Natural killer cell treated with Interleukin-12 subunit alpha and Interleukin-12 subunit beta and Interleukin-15 and Interleukin-18, amount 100 ng/mL, for 72 hours (primary cell): ENCODE measurements at places on chromosomes 5 and 9.

- no peak for DNase-seq
Measured at GRCh38 chr9:120885958-120886357, 9.0 kb upstream of the PHF19 start.

GRCh38 chr9:8907868-8908267, 1108.3 kb upstream of the DMAC1 start:
- no peak for DNase-seq

DNA sequence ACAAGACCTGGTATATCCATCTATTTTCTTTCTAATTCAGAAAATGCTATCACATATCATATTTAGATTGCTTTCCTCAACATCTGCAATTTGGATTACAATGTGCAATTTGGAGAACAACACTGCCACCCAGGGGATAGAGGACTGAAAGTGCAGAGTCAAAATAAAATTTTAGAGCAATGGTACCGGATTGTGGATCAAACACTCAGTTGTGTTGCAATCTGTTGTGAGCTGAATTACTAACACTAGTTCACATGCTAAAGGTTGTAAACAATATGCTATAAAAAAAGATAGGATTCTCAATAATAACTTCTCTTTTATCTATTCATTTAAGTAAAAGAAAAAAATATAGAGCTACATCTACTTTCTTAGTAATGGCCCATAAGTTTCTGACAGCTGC, 11.9 kb upstream of the SRFBP1 start:
- DNase-seq: no peak

- DNase-seq: no peak
Measured at GRCh38 chr9:93246111-93246510, 62.2 kb downstream of the WNK2 start.

GRCh38 chr5:96648593-96648992, 13.6 kb upstream of the CAST start:
- no peak for DNase-seq

DNA sequence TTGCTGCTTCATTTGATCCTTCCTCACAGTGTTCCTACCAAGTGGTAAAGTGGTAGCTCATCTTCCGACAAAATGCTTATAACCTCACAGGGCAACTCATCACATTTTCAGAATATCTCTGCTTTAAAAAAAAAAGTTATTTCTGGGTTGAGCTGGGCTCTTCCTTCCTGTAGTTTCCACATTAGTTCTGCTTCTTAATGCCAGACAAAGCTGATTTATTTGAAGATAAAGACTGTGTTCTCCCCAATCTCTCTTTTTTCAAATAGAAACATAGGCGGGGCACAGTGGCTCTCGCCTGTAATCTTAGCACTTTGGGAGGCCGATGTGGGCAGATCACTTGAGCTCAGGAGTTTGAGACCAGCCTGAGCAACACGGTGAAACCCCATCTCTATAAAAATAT, 273.1 kb downstream of the ACTL7B start:
- no peak for DNase-seq

- DNase-seq: no peak
Measured at GRCh38 chr9:129334105-129334935, 156.3 kb upstream of the IER5L start.

GRCh38 chr5:140312067-140312790, 9.3 kb upstream of the PFDN1 start:
- DNase-seq: no peak

GRCh38 chr9:6787793-6788161, 30.0 kb downstream of the KDM4C start:
- no peak for DNase-seq

GRCh38 chr9:16385590-16385989, 484.9 kb downstream of the BNC2 start:
- DNase-seq: no peak

DNA sequence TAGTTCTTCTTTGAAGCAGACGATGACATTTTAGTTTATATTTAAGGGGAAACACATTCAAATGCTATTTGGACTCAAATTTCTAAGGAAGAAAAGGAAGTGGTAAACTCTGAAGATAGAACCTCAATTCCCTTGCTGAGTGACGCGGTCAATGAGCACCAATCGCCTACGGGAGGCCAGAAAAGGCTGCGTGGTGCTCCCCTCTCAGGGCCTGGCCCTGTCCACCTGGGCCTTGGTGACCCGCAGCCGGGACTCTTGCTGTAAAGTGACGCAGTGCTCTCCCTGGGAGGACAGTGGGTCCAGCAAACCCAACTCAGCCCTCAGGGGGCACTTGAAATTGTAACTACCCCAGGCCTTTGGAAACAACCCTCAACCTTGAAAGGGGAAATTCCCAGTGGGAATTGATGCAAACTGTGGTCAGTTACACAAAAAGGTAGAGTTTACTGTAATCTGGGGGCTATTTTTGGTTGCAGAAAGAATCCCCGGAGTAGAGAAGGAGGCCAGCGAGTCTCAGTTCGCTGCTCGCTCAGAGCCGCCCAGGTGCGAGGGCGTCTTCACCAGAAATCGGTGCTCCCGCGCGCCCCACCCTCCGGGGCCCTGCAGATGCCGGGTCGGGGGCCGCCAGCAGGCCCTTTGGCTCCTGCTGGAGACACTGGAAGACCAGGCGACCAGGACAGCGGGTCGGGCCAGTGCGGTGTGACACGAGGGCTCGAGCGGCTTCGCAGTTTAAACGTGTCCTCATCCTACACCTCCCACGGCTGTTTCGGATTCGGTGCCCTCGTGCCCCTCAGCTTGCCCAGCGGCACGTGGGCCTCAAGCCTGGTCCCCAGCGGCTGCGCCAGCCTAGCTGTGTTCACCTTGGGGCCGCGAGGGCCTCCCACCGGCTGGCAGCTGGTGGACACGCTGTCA, 1.4 kb upstream of the ANKRD33B start:
- DNase-seq: peak; percentile 55

- no peak for DNase-seq
Measured at GRCh38 chr5:51691538-51692079, 308.4 kb downstream of the ISL1 start.

- DNase-seq: no peak
Measured at GRCh38 chr9:89410022-89410421, 87.9 kb downstream of the SEMA4D start.

GRCh38 chr9:113528088-113528487, 64.6 kb downstream of the RGS3 start:
- DNase-seq: no peak

DNA sequence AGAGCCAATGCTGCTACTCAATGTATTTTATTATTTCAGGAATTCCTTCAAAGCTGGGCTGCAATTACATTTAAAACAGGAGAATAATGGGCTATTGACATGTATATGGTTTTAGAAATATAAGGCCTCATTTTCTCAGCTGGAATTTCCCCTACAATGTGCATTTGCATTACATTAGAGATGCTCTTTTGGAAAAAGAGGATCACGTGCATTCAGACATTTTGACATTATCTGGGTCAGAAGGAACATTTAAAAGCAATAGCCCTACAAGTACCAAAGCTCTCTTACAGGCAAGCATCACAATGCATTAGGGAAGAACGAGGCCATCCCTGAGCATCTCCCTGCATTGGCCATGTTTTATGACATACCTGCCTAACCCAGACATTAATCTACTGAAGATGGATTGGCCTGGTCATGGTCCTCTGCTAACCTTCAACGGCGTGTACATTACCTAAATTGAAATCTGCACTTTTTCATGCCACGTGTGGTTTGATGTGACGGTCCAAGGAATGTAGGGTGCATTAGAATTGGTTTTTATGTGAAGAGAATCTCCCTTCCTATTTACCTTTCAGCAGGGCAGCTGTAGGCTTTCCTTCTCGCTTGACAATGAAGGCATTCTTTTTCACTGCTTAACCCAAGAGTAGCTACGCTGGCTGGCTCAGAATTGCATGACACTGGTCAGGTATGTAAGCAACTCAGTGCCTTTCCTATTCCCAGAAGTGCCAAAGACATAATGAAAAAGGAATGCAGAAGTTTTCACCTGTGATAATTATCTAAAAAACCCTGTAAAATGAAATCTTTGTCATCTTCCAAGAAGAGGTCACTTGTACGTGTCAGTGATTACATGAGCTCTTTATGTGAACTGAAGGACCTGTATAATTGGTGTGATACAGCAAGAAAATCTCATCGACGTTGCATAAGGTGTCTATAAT, 212.3 kb upstream of the MPDZ start:
- DNase-seq: no peak

GRCh38 chr5:94699562-94699961, 81.1 kb downstream of the SLF1 start:
- DNase-seq: no peak

- DNase-seq: no peak
Measured at GRCh38 chr9:109115931-109116526, 3.7 kb downstream of the TMEM245 start.

DNA sequence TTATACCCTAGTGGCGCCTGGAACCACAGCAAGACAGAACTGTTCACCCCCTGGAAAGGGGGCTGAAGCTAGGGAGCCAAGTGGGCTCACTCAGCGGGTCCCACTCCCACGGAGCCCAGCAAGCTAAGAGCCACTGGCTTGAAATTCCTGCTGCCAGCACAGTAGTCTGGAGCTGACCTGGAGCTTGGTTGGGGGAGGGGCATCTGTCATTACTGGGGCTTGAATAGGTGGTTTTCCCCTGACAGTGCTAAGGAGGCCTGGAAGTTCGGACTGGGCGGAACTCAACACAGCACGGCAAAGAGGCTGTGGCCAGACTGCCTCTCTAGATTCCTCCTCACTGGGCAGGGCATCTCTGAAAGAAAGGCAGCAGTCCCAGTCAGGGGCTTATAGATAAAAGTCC, 19.5 kb downstream of the BTNL3 start:
- no peak for DNase-seq

DNA sequence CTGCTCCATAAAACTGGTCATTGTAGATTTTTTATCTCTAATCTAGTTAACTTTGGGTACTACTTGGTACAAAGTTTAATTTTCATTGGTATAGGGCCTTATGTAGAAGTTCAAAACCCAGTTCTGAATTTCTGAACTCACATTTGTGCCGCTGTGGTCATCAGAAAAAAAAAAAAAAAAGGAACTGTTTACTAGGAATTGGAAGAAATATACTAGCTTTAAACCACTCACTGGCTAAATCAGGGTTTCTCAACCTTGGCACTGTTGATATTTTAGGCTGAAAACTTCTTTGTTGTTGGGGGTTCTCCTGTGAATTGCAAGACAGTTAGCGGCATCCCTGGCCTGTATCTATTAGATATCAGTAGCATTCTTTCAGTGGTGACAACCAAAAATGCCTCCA, 4.1 kb upstream of the ZFYVE16 start:
- DNase-seq: no peak

DNA sequence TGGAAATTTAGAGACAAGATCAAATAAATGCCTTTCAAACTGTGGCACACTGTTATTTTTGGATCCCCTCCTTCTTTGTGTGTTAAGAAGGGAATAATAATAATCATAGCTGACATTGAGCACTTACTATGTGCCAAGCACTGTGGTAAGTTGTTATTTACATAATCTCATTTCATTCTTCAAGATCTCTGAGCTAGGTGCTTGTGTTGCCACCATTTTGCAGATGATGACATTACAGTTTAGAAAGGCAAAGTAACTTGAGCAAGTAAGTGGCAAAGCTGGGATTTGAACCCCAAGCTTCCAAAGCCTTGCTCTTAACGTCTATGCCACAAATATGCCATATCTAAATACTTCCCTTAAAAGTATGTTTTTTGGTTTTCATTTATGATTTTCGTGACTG, 121.8 kb upstream of the TMEM161B start:
- no peak for DNase-seq

GRCh38 chr9:102049586-102050246, 311.3 kb upstream of the GRIN3A start:
- DNase-seq: no peak

GRCh38 chr9:89608641-89609335, 4.0 kb downstream of the GADD45G start:
- no peak for DNase-seq

DNA sequence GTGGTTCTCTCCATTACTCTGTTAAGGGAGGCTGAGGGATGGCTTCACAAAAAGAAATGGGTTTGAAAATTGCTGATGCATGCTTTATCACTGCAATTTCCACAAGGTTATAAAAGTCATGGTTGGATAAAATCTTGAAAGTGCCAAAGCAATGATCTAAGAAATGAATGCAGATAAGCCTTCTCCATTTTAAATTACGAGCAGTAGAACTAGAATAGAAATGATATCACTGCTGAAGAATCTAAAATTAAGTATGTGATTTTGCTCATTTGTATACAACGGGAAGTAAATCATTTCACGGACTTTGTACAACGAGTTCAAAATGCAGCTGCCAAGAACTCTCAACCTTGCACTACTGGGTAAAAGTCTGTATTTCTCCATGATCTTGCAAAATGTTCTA, 299.0 kb downstream of the PRELID2 start:
- DNase-seq: no peak

- DNase-seq: no peak
Measured at GRCh38 chr9:3768712-3769457, 243.1 kb upstream of the RFX3 start.

DNA sequence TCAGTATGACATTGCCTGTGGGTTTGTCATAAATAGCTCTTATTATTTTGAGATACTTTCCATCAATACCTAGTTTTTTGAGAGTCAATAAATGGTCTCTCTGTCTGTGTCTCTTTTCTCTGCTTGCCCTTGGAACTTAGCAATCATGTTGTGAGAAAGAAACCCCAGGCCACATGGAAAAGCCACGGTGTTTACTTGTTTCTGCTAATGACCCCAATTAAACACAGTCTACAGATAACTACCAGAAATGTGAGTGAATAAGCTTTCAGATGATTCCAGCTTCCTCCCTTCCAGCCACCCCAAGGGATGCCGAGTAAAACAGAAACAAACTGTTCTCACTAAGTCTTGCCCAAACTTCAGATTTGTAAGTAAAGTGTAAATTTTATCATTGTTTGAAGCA, 584.9 kb downstream of the MAT2B start:
- DNase-seq: no peak

- no peak for DNase-seq
Measured at GRCh38 chr9:96450613-96451528, 902 bp downstream of the HABP4 start.

GRCh38 chr5:52867809-52868208, 80.1 kb downstream of the ITGA1 start:
- DNase-seq: no peak

GRCh38 chr5:90020575-90021538, 388.7 kb downstream of the CETN3 start:
- DNase-seq: no peak

DNA sequence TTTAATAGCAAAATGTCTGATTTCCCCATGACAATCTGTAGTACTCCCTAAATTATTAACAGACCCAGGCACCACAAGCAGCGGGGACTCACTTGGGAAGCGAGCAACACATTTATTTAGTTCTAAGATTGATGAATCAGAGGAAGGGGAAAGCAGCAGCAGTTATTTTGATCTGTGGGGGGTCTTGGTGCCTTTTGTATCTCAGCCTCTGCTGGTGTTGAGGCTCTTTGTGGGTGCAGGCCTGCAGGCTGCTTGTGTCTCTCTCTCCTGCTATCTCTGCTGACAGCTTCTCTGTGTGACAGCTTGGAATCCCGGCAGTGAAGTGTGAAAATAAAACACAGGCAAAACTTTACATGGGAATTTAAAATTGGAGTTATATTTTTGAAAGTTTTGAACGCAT, 878.2 kb upstream of the DMAC1 start:
- DNase-seq: no peak
